ENCODE measurements at places on chromosomes 7 and 10. TPM values are rescaled to one million over a fixed set of nuclear protein-coding genes. Genes with fewer than 3 reads are reported as not detected.

- no peak for DNase-seq
Observed at GRCh38 chr7:151379534-151380198, 30.2 kb downstream of the WDR86 start.

DNA sequence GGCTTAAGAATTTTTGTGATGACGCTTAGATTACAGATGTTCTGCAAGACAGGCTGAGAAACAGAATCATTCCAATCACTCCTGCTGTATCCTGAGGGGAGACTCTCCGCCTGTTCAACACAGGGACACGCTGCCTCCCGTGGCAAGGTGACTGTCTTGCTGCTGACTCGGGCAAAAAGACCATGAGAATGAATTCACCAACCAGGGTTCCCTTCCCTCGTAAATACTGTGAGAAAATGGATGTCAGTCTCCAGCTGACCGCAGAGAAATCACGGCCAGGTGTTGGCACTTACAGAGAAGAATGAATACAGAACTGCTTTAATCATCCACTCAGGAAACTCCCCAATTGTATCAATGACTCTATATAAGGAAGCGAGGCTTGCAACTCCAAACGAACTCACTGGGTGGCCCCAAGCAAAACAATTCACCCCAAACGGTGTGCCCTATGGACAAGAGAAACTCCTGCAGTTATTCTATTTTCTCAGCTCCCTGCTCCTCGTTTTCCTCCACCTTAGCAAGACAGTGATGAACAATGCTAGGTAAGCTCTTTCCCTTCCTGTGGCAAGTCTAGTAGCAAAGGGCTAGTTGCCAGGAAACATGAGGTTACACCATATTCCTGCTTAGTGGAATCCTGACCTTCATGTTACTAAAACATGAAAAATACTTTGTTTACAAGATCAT is 22.8 kb downstream of the GNA12 start:
- peak; percentile 77 for DNase-seq

GRCh38 chr10:95532536-95532935 is 28.6 kb downstream of the SORBS1 start:
- no peak for DNase-seq

GRCh38 chr7:1105189-1105588 is 17.3 kb downstream of the GPER1 start:
- DNase-seq = no peak

DNA sequence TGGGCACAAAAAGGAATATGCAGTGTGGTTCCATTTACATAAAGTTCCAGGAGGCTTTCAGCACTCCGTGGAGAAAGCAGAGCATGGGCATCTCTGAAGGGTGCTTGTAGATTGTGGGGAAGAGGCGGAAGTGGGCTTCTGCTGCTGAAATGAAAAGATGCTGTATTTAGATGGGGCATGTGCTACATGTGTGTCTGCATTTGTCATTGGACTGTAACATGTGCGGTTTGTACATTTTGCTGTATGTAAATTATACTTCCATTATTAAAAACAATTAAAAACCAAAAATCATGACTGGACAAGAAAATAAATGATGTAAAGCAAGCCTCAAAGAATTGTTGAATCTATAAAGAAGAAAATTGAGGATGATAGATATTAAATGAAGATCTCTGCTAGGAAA is 334.0 kb downstream of the WDR37 start:
- no peak for DNase-seq

The C10orf90 gene
- total RNA-seq = not detected

- no peak for DNase-seq
Observed at GRCh38 chr7:53485354-53485753, 449.9 kb downstream of the POM121L12 start.

- no peak for DNase-seq
Observed at GRCh38 chr10:29994811-29995210, 64.6 kb downstream of the JCAD start.

All from cardiac muscle cell (in vitro differentiated cells and primary cell).